ENCODE measurements at places on chromosomes 5 and 9.

- no peak for DNase-seq
Measured at GRCh38 chr9:88464851-88465250, 70.1 kb upstream of the NXNL2 start.

- DNase-seq: no peak
Measured at GRCh38 chr5:140189977-140190871, 15.2 kb downstream of the CYSTM1 start.

GRCh38 chr5:178383919-178384815 lies 151.6 kb upstream of the PHYKPL start:
- no peak for DNase-seq

DNA sequence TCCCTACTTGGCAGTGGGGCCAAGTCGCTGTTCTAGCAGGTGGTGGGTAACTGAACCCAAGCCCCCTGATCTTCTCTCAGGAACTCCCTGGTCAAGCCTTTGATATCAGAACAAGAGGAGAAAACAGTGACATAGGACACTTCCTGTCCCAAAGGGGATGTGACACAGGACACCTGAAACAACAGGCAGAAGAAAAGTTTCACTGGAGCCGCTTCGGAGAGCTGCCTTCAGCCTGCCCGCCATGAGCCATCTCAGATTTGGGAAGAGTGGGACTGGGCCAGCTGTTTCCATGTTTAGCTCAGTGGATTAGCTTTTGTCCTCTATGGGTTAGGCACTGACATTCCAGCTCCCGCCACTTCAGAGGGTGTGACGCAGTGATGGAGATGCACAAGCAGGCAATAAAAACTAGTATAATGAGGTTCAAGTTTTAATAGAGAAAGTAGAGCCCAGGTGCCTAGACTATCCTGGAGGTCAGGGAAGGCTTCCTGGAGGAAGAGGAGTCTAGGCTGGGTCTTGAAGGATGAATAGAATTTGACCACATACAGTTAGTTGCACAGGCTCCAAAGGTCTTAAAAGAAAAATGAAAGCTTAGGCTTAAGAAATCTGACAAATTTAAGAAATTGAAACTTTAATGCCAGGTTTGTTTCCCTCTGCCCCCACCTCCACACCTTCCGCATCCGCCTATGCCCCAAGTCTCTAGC lies 104.1 kb upstream of the SPRY4 start:
- DNase-seq: no peak

GRCh38 chr5:147180751-147181150 lies 54.1 kb upstream of the STK32A start:
- no peak for DNase-seq

- peak; percentile 27 for DNase-seq
Measured at GRCh38 chr5:36696059-36696673, 89.8 kb downstream of the SLC1A3 start.

- DNase-seq: no peak
Measured at GRCh38 chr9:107455425-107456135, 34.0 kb downstream of the KLF4 start.

DNA sequence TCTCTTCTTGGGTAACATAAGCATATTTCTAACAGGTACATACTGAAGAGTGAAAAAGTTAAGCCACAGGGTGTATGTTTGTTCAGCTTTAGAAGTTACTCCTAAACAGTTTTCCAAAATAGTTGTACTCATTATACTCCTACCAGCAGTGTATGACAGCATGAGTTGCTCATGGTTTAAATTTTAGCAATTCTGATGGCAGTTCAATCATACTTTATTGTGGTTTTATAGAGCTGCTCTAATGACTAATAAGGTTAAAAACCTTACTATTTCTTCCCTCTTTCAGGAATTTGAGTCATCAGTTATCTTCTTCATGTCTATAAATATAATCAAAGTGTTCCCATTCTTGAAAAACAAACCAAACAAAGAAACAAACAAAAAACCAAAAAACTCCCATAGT lies 81.5 kb downstream of the CAAP1 start:
- no peak for DNase-seq

GRCh38 chr5:91211997-91212713 lies 171.0 kb downstream of the ARRDC3 start:
- DNase-seq: no peak

DNA sequence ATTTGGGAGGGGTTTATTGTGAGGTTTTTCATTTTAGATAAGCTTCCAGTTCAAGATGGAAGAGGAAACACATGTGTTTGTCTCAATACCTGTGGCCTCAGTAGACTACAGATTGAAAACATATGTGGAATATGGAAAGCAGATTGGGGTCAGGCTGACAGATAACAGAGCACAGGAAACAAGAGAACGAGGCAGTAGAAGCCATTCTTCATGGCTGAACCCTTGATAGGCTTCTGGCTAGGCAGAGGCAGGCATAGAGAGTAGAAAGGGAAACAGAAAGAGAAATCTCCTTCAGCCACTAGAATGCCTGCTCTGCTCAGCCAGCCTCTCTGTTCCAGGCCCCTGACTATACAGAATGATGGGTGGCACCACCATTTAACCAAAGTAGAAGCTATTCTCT lies 152.5 kb downstream of the MUSK start:
- DNase-seq: no peak

- DNase-seq: no peak
Measured at GRCh38 chr9:123085916-123086315, 52.4 kb downstream of the GPR21 start.

GRCh38 chr5:139658928-139659667 lies 10.9 kb downstream of the CXXC5 start:
- no peak for DNase-seq

- no peak for DNase-seq
Measured at GRCh38 chr5:59923465-59923864, 29.9 kb upstream of the PDE4D start.

GRCh38 chr9:102974530-102974929 lies 20.6 kb upstream of the CYLC2 start:
- no peak for DNase-seq

DNA sequence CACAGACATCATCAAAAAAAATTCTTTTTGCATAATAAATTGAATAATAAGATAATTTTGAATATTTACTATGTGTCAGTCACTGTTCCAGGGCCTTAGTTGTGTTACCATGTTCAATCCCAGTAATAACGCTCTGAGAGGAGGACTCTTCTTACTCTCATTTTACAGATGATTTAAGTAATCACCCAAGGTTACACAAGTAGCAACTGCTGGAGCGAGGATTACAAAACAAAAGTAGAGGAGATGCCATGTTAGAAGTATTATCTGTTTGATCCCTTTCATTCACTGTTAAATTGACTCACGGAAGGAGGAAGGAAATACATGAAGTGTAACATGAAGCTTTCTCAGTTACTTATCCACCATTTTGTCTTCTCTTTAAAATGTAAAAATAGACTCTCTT lies 412.8 kb downstream of the NFIB start:
- DNase-seq: no peak

DNA sequence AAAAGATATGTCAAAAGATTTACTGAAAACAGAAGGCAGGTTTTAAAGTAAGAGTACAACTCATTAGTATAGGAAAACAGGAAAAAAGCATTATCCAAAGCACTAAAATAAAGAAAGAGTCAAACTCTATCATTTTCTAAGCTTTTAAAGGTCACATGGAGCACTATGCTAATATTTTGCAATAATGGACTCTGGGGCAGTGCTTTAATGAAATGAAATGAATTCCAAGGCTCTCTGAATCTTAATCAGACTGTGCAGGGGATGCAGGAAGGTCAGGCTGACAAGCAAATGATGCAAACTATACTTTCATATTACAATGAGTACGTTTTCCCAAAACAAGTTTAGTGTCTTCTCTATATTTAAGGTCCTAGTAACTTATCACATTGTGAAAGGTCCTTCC lies 981.9 kb upstream of the DMAC1 start:
- no peak for DNase-seq

GRCh38 chr9:132582786-132583583 lies 579 bp downstream of the BARHL1 start:
- no peak for DNase-seq

Data from activated CD4-positive, alpha-beta T cell treated with anti-CD3 and anti-CD28 coated beads, Interleukin-2, amount 50 U/mL, for 1 hour (primary cell).